ENCODE measurements at places on chromosomes 5 and 9. TPM values are rescaled to one million over a fixed set of nuclear protein-coding genes. Genes with fewer than 3 reads are reported as not detected.

GRCh38 chr9:129140397-129141065, 29.3 kb downstream of the PTPA start:
- H3K36me3 ChIP-seq: no peaks in the 10 kb centered on the region
- H3K27ac ChIP-seq: peak overlapping the region; percentile 100
- peaks cover 82% of the 10 kb centered on the region for H3K4me1 ChIP-seq
- DNase-seq: peak; percentile 59
- peak overlapping the region; percentile 36 for H3K4me3 ChIP-seq

TUBB4B gene
- 705 TPM for polyA plus RNA-seq

GADD45G gene
- polyA plus RNA-seq: 37.3 TPM

DNA sequence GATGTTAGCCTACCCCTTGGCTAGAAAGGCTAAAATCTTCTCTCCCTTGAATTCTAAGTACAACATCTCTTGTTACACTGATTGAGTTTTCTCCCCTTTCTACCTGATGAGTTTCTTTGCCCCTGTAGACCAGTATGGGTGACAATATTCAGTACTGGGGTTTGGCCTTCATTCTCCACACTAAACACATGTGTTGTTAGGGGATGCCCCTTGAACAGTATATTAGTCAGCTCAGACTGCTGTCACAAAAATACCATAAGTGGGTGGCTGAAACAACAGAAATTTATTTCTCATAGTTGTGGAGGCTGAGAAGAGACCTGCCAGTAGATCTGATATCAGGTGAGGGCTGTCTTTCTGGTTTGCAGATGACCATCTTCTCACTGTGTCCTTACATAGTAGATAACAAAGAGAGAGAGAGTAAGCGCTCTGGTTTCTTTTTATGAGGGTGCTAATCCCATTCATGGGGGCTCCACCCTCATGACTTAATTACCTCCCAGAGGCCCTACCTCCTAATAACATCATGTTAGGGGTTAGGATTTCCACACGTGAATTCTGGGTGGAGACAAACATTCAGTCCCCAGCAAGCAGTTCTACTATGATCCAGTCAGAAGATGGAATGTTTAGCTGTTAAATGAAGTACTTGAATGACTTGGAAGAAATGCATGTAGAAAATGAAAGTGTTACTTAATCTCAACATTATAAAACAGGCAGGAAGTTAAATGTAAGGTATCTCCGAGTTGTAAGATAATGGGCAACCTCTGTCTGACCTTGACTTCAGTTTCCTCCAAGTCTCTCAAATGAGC, 17.5 kb downstream of the VLDLR start:
- H3K27ac ChIP-seq: no peak overlapping the region
- peaks cover 13% of the 10 kb centered on the region for H3K4me1 ChIP-seq
- H3K27me3 ChIP-seq: no peaks in the 10 kb centered on the region
- H3K36me3 ChIP-seq: no peaks in the 10 kb centered on the region
- no peak overlapping the region for H3K4me3 ChIP-seq

DNA sequence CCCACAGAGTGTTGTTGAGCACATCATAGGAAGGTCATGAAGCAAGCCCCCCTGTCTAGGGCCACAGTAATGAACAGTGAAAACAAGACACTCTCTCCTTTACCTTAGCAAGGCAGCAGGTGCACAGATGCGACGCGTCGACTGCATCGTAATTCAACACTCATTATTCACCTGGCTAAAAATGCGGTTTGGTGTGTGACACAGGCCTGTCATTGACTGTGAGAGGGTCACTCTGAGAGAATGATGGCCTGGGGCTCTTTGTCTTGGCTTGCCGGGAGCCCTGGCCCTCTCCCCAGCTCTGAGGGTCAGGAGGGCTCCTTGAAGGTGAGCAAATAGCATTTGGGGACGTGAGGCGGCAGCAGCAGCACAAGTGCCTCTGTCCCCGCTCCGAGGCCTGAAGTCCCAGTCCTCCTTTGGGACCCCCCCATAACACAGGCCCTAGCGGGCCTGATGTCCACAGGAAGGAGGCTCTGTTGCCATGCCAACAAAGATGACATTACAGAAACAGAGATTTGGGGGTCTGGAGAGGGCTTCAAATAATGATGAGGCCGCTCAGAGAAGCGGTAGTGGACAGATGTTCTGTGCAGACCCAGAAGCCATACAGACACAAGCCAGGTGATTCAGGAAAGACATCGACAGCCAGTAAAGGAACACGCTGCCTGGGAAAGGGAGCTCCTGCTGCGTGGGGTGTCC, 46.7 kb downstream of the SHB start:
- no peaks in the 10 kb centered on the region for H3K36me3 ChIP-seq
- peaks cover 88% of the 10 kb centered on the region for H3K4me1 ChIP-seq
- H3K27me3 ChIP-seq: no peaks in the 10 kb centered on the region

- no peak overlapping the region for H3K27ac ChIP-seq
- H3K4me3 ChIP-seq: no peak overlapping the region
- DNase-seq: no peak
- H3K36me3 ChIP-seq: no peaks in the 10 kb centered on the region
- H3K4me1 ChIP-seq: peaks cover 31% of the 10 kb centered on the region
These were observed 166.5 kb downstream of the MAPKAP1 start for GRCh38 chr9:125540497-125540896.

DNA sequence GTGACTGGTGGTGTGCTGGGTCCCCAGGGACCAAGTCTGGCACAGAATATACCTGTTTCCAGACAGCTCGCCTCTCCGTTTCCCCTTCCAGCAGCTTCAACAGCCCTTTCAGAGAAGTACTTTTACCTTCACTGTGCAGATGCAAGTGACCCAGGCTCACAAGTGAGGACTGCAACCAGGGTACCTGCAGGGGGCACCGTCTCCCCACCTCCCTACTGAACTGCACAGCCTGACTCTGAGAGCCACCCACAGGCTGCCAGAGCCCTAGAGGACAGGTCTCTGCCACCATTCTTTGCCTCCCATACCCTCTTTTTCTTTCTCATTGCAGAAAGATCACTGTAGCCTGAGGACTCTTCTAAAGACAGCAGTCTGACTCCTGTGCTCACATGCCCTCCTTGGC, 15.4 kb downstream of the IL9 start:
- DNase-seq: no peak
- no peak overlapping the region for H3K27ac ChIP-seq
- H3K27me3 ChIP-seq: peaks cover 21% of the 10 kb centered on the region
- H3K4me1 ChIP-seq: no peaks in the 10 kb centered on the region

GRCh38 chr5:91384671-91385430, 1.7 kb upstream of the ARRDC3 start:
- no peaks in the 10 kb centered on the region for H3K4me1 ChIP-seq
- H3K27ac ChIP-seq: peak overlapping the region; percentile 98
- no peak overlapping the region for H3K4me3 ChIP-seq
- no peaks in the 10 kb centered on the region for H3K36me3 ChIP-seq

- DNase-seq: no peak
- H3K36me3 ChIP-seq: no peaks in the 10 kb centered on the region
- no peak overlapping the region for H3K4me3 ChIP-seq
- no peak overlapping the region for H3K27ac ChIP-seq
These were observed 74.7 kb downstream of the THBS4 start for GRCh38 chr5:80109646-80110478.

GRCh38 chr9:123003466-123003865, 30.0 kb upstream of the GPR21 start:
- H3K4me1 ChIP-seq: no peaks in the 10 kb centered on the region
- no peak for DNase-seq
- H3K36me3 ChIP-seq: peaks cover 54% of the 10 kb centered on the region

DNA sequence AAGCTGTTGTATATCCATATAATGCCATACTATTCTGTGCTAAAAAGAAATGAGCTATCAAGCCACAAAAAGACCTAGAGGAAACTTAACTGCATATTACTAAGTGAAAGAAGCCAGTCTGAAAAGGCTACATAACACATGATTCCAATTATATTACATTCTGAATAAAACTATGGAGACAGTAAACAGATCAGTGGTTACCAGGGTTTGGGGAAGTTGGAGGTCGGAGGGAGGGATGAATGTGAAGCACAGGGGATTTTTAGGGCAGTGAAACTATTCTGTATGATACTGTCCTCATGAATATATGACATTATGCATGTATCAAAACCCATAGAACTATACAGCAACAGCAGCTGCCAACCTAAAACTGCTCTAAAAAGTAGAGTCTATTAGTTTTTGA, 5.6 kb upstream of the RFK start:
- no peak overlapping the region for H3K4me3 ChIP-seq
- no peaks in the 10 kb centered on the region for H3K27me3 ChIP-seq
- no peaks in the 10 kb centered on the region for H3K36me3 ChIP-seq
- no peak for DNase-seq

GRCh38 chr5:74613283-74613682, 27.2 kb downstream of the ENC1 start:
- H3K27me3 ChIP-seq: no peaks in the 10 kb centered on the region
- no peak overlapping the region for H3K27ac ChIP-seq
- H3K4me3 ChIP-seq: no peak overlapping the region
- no peaks in the 10 kb centered on the region for H3K4me1 ChIP-seq

DNA sequence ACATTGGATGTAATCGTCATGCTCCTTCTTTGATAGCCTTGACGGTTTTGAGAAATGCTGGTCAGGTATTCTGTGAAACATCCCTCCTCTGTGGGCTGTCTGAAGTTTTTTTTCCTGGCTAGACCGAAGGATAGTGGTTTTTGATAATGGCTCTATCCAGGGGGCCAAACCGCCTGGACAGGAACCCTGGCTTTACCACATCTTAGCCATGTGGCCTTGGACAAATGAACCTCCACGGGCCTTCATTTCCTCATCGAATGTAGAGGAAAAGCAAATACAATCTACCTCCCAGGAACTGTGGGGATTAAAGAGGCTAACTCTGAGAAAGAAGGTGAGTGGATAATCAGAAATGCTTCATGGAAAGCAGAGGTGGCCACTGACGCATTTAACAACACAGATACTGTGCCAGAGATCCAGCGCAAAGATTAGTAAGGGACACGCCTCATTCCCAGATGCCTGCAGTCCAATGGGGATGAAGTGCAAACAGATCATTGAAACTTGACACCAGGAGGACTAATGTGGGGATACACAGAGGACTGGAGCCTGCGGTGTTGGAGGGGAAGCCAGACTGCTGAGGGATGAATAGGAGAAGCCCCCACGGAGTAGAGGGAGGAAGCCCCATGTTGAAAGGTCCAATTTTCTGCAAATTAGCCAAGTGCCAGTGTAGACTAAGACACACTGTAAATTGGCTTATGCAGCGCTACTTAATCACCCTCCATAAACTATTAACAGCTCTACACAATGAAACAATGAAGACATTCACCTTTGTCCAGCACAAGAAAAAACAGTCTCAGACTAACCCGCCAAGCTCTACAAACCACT, 41.6 kb downstream of the MYO10 start:
- H3K27ac ChIP-seq: no peak overlapping the region
- H3K4me1 ChIP-seq: peaks cover 5% of the 10 kb centered on the region
- DNase-seq: no peak
- no peaks in the 10 kb centered on the region for H3K36me3 ChIP-seq
- no peak overlapping the region for H3K4me3 ChIP-seq

GRCh38 chr5:179974946-179975712, 67.4 kb upstream of the TBC1D9B start:
- DNase-seq: no peak
- H3K27ac ChIP-seq: no peak overlapping the region
- no peak overlapping the region for H3K4me3 ChIP-seq
- no peaks in the 10 kb centered on the region for H3K27me3 ChIP-seq

- H3K36me3 ChIP-seq: no peaks in the 10 kb centered on the region
- H3K27ac ChIP-seq: no peak overlapping the region
- no peak overlapping the region for H3K4me3 ChIP-seq
- no peak for DNase-seq
These were observed 70.1 kb upstream of the FSTL4 start for GRCh38 chr5:133682451-133682850.

GRCh38 chr9:129118799-129119198, 7.6 kb downstream of the PTPA start:
- H3K4me1 ChIP-seq: no peaks in the 10 kb centered on the region
- no peak for DNase-seq
- H3K36me3 ChIP-seq: peaks cover 8% of the 10 kb centered on the region
- no peak overlapping the region for H3K27ac ChIP-seq
- H3K4me3 ChIP-seq: no peak overlapping the region

DNA sequence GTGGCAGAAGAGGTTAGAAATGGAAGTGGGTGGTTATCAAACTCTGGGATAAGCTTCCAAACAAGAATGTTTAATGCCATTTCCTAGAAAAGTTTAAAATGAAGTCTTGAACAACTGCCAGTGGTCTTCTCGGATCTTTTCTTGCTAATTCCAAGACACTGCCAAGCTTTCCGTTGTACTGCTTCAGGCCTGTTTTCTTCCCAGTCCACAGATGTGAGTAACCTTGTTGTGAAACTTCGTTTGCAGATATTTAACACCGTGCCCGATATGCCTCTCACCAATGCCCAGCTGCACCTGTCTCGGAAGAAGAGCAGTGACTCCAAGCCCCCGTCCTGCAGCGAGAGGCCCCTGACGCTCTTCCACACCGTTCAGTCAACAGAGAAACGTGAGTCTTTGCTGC, 269.8 kb downstream of the NR3C1 start:
- H3K27me3 ChIP-seq: no peaks in the 10 kb centered on the region
- no peaks in the 10 kb centered on the region for H3K36me3 ChIP-seq
- H3K27ac ChIP-seq: no peak overlapping the region
- DNase-seq: no peak
- H3K4me1 ChIP-seq: peaks cover 62% of the 10 kb centered on the region

DNA sequence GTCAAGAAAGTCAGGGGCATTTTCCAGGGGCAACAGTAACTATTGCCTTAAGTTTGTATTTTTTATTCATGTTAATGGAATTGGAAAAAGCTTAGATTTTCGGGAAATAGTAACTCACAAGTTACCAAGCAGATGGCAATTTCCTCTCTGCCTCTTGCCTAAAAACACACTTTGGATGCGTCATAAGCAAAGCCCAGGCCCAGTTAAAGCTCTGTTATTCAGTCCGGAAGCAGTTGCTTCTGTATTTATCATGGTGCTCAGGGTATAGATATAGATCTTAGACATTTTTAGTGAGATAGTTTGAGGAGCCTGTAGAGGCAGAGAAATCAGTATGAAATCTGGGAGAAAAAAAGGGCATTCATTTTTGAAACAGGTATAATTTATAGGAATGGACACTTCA, 260.3 kb upstream of the TNC start:
- H3K36me3 ChIP-seq: no peaks in the 10 kb centered on the region
- H3K27ac ChIP-seq: no peak overlapping the region
- no peaks in the 10 kb centered on the region for H3K27me3 ChIP-seq

- H3K27me3 ChIP-seq: no peaks in the 10 kb centered on the region
- DNase-seq: no peak
- H3K4me1 ChIP-seq: peaks cover 31% of the 10 kb centered on the region
- peak overlapping the region; percentile 68 for H3K4me3 ChIP-seq
- H3K27ac ChIP-seq: peak overlapping the region; percentile 11
These were observed 7.0 kb downstream of the NR3C1 start for GRCh38 chr5:143396353-143396940.

- H3K4me1 ChIP-seq: peaks cover 3% of the 10 kb centered on the region
- H3K27ac ChIP-seq: no peak overlapping the region
- H3K36me3 ChIP-seq: no peaks in the 10 kb centered on the region
- no peak for DNase-seq
- H3K4me3 ChIP-seq: no peak overlapping the region
These were observed 14.8 kb downstream of the MVB12B start for GRCh38 chr9:126341426-126341825.

QRFP gene
- polyA plus RNA-seq: not detected
